IPS DF 19.7 (cell line): ENCODE measurements at places on chromosomes 11 and 22.
A peak's percentile ranks its signal among the peaks of the same experiment; 100 is the strongest.

GRCh38 chr11:27857014-27857413 lies 156.8 kb upstream of the BDNF start:
- DNase-seq = no peak

- DNase-seq = no peak
Measured at GRCh38 chr11:91978747-91979146, 245.9 kb upstream of the FAT3 start.

DNA sequence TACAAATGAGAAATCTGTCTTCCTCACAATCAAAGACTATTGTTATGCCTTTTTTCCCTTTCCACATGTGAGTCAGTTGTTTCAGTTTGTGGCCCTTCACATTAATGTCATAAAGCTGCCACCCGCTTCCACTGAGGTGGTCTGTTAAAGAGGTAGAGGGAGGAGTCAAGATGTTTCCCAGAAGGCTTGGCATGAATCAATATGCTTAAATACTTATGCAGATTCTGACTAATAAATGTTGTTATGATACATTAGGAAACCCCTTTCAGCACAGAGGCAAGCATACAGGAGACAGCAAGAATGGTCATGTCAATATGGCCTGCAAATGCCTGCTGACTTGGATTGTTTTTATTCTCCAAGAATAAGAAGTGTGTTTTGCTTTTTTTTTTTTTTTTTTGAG lies 6.5 kb downstream of the RTN3 start:
- no peak for DNase-seq

DNA sequence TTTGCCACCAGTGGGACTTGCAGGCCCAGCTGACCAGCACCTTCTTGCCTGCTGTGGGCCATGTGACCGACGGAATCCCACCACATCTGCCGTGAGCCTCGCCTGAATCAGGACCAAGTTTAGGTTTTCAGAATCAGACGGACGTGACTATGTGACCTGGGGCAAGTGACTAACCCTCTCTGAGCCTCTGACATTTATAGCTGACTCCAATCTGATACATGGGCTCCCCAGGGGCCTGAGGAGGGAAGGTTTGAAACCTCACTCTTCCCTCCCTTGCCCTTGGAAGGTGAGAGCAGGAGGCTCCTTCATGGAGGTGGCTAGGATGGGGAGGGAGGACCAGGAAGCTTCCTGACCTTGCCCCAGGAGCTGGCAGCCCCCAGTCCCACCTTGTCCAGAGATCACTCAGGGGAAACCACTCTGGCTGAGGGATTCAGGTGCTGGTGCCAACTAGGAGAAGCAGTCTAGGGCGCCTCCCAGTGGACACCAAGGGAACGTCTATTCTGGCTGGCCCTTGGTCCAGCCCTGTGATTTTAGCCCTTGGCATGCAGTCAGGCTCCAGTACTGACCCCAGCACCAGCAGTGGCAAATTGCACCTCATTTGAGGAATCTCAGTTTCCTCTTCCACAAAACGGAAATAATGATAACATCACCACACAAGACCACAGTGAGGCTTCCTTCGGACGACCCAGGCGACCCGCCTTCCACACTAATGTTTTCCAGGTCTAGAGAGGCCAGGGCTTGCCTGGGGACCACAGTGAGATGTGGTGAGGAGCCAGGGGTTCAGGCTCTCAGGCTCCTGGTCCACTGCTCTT lies 47.2 kb upstream of the SYT7 start:
- no peak for DNase-seq

GRCh38 chr11:1450949-1451710 lies 35.4 kb downstream of the MOB2 start:
- no peak for DNase-seq

GRCh38 chr11:64569300-64569970 lies 21.6 kb upstream of the SLC22A12 start:
- DNase-seq = no peak

GRCh38 chr11:123696183-123696582 lies 41.8 kb upstream of the SCN3B start:
- no peak for DNase-seq

DNA sequence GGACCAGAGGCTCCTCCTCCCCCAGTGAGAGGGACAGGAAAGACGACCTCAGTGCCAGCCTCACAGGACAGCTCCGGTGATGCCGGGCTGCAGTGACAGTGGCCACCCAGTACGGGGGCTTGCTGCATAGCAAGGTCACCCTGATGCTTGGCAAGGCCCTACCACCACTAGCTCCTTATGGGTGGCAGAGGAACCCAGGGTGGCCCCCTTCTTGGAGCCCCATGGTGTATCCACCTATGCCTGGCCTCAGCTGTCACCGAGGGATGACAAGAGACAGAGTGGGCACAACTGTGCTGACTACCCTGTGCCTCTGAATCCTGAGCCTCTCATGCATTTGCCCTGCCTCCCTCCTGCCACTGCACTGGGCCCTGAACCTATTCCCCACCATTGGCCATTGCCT lies 809.2 kb downstream of the TBC1D22A start:
- DNase-seq = no peak

DNA sequence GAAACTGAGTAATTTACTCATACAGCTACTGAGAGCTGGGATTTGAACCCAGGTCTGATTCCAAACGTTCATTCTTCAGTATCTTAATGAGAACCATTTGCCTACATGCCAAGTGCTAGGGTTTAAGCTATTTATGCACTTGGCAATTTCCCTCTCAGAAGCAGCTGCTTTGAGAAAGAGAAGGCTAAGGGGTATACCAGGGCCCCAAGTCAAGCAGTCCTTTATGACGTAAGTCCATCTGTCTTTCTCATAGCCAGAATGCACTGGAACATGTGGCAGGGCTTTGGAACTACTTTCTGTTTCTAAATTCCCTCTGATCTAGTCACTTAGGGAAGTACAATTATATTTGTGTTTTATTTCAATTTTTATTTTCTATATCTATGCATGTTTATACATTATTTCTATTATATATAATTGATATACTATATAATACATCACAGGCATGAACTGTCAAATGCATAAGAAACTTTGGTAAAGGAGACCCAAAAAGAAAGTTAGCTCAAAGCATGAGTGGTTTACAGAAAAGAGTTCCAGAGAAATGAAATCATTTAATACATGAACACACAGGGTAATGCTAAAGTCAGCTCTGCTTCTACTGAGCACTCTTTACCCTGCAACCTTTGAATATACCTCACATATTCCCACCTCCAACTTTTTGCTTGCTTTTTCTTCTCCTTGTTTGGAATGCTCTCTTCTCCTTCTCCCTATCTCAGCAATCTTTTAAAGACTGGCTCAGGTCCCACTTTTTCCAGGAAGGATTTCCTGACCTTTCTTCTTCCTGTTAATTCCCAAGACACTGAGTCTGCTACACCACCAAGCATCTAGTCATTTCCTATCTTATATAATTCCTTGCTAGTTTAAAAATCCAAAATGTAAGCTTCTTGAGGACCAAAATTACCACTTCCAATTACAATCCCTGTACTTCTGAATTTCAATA lies 80.5 kb upstream of the GDPD4 start:
- DNase-seq = no peak

GRCh38 chr11:68342459-68343158 lies 30.2 kb downstream of the LRP5 start:
- peak; percentile 47 for DNase-seq

- no peak for DNase-seq
Measured at GRCh38 chr11:117996058-117996457, 9.9 kb downstream of the IL10RA start.

DNA sequence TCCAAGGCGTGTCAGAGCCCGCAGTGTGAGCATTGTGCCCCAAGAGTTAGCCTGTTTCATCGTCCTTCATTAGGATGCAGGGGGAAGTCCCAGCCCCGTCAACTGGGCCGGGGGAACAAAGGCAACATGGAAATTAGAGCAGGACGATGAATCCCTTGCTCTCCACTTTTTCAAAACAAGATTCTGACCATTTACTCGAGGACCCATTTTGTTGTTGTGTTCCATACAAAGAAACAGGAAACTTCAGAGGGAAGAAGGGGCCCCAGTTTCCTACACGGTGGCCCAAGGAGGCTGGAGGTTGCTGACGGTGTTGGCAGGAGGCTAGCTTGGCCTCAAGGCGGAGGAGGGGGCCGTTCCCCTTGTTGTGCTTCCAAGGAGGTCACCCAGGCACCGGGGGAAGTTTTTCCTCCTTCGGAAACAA lies 44.0 kb upstream of the SLC1A2 start:
- no peak for DNase-seq

GRCh38 chr11:14537134-14537599 lies 17.0 kb upstream of the PSMA1 start:
- DNase-seq = no peak

DNA sequence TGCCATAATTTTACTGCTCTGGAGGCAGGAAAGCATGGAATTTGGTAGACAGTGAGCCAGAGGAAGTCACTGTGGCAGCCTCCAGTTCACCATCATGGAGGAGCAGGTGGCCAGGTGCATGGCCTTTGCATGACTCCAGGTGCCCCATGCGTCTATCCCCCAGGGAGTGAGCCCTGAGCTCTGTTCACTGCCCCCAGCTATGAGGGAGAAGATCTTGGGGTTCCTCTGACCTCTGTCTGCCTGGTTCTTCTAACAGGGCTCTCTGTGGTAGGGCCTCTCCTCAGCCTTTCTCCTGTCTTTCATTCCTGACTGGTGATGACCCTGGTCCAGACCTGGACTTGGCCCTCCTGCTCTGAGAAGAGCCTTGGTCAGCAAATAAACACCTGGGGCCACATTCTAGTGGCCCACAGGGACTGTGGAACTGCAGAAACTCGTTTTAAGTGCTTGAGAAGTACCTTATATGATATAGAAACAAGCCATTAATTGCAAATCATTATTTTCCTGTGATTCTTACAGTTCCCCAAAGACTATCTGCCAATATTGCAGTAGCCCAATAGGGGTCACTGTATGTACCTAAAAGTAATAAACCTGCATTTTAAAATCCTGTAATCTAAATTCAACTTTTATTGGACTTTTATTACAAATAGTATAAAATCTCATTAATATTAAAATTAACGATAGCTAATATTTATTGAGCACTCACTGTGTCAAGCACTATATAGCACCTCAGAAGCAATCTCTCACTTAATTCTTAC lies 120.0 kb upstream of the SYT13 start:
- no peak for DNase-seq

DNA sequence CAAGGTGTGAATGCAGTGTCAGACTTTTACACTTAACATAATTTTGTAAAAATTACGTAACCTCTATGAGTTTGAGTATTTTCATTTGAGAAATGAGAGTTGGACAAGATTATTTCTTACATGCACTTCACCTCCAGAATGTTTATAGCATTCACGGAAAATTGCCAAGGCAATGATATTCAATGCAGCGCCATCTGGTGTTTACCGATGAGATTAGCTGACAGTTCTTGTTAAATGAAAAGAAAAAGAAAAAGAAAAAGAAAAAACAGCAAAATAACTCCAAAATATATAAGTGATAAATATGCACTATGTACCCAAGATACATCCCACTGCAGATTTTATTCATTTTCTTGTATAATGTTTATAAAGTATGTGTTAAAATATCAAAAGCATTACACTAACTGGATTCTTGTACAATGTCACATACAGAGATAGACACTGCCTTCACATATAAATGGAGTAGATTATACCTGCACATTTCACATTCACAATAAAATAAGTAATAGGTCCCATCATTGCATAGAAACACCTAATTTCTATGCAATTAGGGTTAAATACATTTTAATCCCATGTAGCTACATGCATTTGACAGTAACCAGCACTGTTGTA lies 976.3 kb upstream of the FAT3 start:
- no peak for DNase-seq

DNA sequence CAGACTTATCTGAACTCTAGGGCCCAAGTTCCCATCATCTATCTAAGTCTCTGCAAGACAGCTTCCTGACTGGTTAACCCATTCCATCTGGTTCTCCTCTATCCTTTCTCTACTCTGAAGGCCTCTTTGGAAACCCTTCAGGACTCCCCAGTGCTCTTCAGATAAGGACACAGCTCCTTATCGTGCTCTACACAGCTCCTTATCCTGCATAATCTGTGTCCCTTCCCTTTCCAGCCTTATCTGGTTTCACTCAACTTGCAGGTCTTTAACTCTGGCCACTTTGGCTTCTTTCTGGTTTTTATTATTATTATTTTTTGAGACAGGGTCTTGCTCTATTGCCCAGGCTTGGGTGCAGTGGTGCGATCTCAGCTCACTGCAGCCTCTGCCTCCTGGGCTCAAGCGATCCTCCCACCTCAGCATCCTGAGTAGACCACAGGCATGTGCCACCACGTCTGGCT lies 10.6 kb downstream of the ENDOD1 start:
- no peak for DNase-seq

GRCh38 chr11:8338138-8338537 lies 74.5 kb upstream of the LMO1 start:
- DNase-seq = no peak

- DNase-seq = no peak
Measured at GRCh38 chr22:23177197-23177596, 3.1 kb upstream of the BCR start.

GRCh38 chr11:43944761-43945311 lies 2.4 kb downstream of the C11orf96 start:
- DNase-seq = no peak

DNA sequence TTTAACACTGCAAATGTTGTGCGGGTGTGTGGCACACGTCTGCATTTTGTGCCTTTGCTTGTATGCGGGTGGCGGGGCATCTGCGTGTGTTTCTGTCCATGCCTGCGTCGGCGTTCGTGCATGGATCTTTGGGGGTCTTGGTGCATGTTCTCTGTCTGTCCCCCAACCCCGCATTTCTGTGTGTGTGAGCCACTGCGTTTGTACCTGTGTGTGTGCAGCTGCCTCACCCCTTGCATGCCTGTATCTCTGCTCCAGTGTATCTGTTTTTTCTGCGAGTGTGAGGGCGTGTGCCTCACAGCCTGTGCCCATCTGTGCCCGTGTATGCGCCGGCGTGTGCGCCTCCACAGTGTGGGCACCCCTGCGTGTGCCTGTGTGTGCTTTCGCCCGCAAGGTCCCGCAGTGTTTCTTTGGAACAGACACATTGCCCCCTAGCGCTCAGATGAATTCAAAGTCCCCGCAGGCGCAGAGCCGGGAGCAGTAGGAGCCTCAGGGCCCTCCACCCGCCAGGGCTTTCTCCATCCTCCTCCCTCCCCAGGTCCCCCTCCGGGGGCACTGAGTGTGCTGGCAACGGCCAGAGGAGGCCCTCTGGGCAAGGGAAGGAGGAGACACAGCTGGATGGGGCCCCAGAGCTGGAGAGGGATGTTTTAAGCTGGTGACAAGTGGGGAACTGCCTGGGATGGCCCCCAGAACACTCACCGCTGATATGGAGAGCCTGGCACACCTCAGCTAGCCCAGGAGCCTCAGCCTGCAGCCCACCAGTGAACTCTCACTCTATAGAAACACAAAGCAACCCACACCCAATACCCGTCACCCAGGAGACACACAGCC lies 3.1 kb upstream of the MN1 start:
- no peak for DNase-seq

DNA sequence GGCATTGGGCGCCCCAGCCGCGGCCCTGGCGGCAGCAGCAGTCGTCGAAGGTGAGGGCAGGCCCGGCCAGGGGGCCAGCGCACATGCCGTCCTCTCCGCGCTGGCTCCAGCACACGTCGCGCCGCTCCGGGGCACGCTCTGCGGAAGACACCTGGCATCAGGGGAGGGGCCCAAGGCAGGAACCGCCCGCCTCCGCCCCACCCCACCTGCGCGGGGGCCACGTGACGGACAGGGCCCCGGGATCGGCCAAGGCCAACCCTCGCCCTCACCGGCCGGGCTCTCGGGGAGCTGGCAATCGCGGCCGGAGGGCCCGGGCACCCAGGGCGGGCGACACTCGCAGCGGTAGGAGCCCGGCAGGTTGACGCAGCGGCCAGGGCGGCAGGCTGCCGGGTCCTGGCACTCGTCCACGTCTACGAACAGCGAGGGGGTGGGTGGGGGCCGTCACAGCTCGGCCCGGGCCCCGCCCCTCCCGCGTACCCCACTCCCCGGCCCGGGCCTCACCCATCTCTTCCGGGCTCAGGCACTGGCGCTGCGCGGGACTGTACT lies 14.9 kb downstream of the SCYL1 start:
- DNase-seq = no peak

- no peak for DNase-seq
Measured at GRCh38 chr22:30161051-30161469, 80.8 kb downstream of the HORMAD2 start.
